ENCODE measurements at places on chromosomes 7 and 10. TPM values are rescaled to one million over a fixed set of nuclear protein-coding genes. Genes with fewer than 3 reads are reported as not detected.

DNA sequence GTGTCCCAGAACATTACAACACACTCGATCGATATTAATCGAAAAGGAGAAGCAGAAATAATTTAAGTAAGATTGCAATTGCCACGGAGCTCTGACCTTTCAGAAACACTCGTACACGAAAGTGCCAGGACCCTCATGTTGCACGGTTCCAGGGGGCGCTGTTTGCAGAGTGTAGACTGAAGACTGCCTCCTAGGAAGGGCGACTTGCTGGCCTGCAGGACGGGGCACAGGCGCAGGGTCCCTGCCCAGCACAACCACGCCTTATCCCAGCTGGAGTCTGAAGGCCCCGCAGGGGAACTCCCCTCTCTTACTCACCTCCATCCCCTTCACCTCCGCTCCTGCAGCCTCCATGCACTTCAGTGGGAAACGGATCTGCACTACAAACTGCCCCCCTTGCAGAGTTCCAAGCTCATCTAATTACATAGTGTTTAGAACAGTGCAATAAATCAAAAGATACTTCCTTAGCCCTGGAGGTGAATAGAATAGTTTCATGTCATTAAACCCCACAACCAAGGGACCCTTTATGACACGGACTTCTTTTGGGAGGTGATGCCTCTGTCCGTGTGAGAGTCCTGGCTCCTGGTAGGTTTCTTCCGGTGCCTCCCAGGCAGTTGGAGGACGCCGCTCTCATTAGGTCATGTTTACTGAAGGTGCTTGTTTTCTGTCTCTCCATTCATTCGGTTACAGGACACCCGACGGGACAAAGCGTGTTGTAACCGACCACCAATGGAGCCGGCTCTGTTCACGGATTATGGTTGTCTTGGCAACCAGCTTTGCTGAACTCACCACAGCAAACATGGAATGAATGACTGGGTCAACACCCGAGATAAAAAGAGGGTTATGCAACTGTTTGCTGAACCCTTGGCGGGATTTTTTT is 262.2 kb downstream of the BAMBI start:
- no peak for DNase-seq

DNA sequence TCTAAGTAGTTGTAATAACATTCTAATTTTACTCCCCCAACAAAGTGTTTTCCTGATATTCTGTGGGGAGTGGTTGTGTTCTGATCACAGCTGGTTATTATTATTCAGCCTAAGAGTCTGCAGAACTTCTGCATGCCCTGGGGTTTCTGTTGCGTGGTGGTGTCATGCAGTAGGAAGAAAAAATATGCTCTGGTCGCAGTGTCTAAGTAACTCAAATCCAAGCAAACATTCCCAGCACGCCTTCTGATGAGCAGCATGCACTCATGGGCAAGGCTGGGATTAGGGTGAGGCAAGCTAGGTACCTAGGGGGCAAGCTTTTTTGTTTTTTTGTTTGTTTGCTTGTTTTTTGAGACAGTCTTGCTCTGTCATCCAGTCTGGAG is 112.8 kb upstream of the KMT2E start:
- DNase-seq = no peak

GRCh38 chr7:8161364-8161828 is 100.6 kb downstream of the ICA1 start:
- DNase-seq = no peak

GRCh38 chr7:92835851-92836488 is 403 bp downstream of the CDK6 start:
- DNase-seq = peak; percentile 45

GRCh38 chr7:158771-159170 is 33.6 kb upstream of the FAM20C start:
- no peak for DNase-seq

DNA sequence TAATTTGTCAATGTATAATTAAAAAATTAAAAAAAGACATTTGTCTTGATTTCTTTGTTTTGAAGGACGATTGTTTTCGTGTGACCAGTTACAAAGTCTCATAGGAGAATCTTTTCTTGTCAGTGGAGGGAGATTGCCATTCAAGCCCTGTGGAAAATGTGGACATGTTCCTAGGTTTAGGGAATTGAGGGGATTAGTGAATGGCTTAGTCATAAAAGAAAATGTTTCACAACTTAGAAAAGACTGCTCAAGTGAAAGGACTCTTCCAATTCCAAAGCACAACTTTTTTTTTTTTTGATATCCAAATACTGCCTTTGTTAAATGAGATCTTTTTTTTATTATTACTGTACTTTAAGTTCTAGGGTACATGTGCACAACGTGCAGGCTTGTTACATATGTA is 140.7 kb upstream of the HABP2 start:
- no peak for DNase-seq

GRCh38 chr10:132539894-132540293 is 2.3 kb downstream of the INPP5A start:
- peak; percentile 60 for DNase-seq

DNA sequence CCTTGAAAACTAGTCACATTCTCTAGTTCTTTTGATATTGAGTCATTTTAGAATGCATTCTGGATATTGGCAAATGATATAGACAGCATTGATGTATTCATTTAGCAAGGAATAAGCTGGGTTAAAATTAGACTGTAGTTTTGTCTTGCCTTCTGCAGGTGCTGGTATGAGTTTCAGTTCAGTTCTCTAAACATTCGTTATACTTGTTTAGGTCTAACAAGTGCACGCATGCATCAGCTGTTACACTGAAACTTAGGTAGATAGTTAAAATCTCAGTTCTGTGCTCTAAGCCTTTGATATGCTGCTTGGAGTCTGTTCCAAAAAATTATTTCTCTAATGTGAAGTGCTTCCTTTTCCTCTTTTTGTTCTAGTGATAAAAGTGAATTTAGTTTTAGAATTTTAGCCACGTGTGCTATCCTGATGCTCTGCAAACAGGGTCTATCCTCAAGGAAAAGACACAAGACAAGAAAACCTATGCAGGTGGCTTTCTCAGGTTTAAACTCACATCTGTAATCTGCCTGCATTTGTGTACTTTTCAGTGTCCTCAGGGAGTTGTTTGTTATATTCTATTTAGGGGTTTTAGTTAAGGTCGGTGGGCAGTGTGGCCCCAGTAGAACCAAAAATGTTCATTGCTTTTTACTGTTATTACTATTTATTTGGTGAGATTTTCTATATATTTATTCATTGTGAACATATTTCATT is 409.0 kb downstream of the CDC14C start:
- DNase-seq = no peak

- no peak for DNase-seq
These were observed 267.2 kb upstream of the LRGUK start for GRCh38 chr7:133859871-133860450.

DNA sequence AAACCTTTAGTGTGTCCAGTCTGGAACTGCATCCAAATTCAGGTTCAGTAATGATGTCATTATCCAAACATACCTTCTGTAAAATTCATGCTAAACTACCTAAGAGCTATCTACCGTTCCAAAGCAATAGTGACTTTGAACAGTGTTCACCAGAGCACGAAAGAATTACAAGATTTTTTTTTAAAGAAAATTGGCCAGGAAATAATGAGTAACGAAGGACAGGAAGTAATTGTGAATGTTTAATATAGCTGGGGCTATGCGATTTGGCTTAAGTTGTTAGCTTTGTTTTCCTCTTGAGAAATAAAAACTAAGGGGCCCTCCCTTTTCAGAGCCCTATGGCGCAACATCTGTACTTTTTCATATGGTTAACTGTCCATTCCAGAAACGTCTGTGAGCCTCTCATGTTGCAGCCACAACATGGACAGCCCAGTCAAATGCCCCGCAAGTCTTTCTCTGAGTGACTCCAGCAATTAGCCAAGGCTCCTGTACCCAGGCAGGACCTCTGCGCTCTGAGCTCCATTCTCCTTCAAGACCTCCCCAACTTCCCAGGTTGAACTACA is 694 bp upstream of the FAS start:
- DNase-seq = no peak

GRCh38 chr7:25619963-25620799 is 391.9 kb upstream of the NPVF start:
- DNase-seq = no peak

DNA sequence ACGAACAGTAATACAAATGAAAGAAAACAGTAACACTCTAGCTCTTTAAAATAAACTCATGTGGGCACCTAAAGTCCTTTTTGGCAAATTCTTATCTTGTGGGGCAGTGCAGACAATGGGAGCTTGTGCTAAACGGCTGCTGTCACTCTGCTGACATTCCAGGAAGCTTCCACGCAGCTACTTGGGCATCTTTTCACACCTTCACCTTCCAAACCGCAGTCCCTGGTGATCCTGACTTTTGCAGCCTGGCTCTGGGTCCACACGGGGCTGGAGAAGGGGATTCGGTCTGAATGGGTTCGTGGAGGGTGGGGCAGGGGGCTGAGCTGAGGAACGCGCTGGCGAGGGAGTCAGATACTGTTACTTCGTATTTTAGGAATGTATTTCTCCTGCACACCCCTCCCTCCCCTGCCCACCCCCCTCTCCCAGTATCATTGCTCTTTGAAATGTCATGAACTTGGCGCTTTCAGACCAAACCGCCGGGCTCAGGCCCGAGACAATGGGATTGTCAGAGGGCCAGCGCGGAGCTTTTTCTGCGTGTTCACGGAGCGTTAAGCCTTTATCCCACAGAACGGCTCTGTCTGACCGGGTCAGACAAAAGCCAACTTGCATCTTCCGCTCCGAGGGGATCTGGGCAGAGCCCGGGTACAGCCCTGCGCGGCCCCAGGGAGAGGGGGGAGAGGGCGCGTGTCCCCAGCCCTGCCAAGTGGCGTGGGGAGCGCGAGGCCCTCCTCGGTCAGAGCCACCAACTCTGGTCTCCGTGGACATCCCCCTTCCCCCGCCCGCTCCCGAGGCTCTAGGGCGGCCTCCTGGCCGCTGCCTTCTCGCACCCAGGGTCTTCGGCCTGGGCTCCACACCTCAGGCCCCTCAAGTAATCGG is 76.7 kb upstream of the EN2 start:
- DNase-seq = no peak

Gene STAG3
- total RNA-seq = 103 TPM

Gene TUBB8
- total RNA-seq = not detected

Gene SFRP5
- not detected for total RNA-seq

Gene SYT15B
- total RNA-seq = not detected

Gene DRGX
- not detected for total RNA-seq

Gene LIPJ
- not detected for total RNA-seq

Gene ZMYND11
- total RNA-seq = 30.1 TPM

Gene ERCC6
- total RNA-seq = 33.6 TPM

Gene NRCAM
- 2.5 TPM for total RNA-seq
